Hematopoietic multipotent progenitor cell treated with erythropoietin and hydrocortisone succinate and interleukin-3 and kit ligand, for 17 days (in vitro differentiated cells): ENCODE measurements at places on chromosomes 12 and 14.

GRCh38 chr12:64293654-64294364 lies 71.7 kb upstream of the KICS2 start:
- no peak for DNase-seq

GRCh38 chr12:71551529-71551928 lies 111.9 kb downstream of the LGR5 start:
- no peak for DNase-seq

DNA sequence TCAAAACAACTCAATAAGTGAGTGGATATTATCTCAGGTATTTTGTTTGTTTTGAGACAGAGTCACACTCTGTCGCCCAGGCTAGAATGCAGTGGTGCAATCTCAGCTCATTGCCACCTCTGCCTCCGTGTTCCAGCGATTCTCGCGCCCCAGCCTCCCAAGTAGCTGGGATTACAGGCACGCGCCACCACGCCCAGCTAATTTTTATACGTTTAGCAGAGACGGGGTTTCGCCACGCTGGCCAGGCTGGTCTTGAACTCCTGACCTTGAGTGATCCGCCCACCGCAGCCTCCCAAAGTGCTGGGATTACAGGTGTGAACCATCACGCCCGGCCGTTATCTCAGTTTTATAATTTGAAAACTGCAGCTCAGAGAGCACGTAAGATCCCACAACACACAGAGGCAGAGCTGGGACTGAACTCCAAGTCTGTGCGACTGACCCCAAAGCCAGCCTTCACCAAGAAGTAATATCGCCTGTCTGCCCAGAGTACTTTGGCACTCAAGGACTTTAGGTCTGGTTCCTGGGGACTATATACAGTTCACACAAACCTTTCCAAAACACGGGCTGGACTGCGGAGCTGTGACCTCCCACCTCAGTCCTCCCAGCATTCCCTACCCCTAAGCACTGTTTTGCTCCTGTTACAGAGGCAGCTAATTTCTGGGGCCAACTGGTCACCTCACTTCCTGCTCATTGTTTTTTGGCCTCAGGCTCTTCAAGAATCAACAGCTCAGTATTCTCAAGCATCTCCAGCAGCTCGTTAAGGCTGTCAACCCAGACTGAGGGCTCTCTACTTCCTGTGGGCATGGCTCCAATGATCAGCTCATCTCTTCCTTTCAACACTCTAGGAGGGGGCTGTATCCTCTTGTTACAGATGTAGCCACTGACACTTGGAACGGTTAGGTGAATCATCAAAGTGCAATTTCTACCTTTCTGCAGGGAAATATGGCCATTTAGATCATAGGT lies 22.5 kb downstream of the TESC start:
- DNase-seq = no peak

- no peak for DNase-seq
These were observed 131.3 kb downstream of the SLC25A47 start for GRCh38 chr14:100454437-100454836.

DNA sequence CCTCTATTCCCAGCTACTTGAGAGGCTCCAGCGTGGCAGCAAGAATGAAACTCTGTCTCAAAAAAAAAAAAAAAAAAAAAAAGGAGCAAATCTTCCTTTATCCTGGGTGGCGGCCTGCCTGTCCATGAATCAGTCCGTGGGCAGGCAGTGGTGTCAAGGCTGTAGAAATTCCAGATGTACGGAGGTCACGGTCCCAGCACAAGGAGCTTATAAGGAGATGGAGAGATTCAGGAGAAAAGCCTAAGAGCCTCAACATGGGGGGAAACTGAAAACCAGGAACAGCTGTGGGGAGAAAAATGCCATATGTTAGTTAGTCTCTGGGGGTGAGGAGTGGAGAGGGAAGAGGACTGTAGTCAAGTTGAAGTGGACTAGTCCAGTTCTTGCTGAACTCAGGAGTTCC lies 130.5 kb upstream of the CRY1 start:
- DNase-seq = no peak

DNA sequence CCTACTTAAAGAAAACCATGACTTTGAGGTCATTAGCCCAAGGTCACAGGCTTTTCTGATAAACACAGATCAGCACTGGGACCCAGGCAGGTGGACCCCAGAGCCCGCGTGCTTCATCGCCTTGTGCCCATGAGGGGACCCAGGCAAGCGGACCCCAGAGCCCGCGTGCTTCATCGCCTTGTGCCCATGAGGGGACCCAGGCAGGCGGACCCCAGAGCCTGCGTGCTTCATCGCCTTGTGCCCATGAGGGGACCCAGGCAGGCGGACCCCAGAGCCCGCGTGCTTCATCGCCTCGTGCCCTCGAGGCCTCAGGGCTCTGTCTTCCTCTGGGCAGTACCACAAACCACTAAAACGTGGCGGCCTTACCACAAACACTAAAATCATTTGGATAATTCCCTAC lies 31.7 kb downstream of the STX2 start:
- no peak for DNase-seq

DNA sequence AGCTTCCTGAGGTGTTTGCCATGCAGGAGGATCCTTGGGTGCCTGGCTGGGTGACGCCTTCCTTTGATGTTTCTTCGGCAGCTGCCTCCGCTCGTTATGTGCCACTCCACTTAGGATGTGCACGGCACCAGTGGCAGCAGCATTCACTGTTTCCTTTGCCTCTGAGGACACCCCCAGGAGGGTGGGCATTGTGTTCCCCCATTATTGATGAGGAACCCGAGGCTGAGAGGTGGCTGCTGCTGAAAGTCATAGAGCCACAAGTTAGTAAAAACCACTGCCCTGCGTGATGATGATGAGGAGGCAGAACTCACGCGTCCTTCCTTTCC lies 41.2 kb downstream of the EP400 start:
- no peak for DNase-seq

GRCh38 chr14:23056956-23057756 lies at the start of gene CDH24:
CDH24 (minus strand) TSS chr14:23057520; CDS start chr14:23055733, 1,787 bp downstream.
- peak; percentile 28 for DNase-seq

- no peak for DNase-seq
These were observed 203.1 kb downstream of the KIF21A start for GRCh38 chr12:39239490-39240486.

DNA sequence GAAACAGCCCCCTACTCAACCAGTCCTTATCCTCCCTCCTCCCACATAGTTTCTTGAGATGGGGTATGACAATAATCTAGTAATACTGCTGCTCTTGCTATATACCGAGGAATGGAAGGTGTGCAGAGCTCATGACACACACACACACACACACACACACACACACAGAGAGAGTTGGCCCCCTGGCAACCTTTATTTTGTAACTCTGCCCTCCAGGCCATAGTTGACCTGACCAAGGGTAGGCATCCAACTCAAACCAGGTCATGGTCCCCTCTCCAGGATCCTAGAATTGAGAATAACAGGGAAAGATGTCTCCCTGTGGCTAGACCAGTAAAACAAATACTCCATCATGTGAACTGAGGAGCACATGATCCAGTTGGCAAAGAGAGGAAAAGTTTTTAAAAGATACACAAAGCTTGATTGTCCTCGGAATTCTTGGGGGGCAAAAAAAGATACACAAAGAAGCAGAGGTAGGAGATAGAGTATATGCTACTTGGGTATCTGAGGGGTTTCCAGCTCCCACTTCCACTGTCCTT lies 11.3 kb downstream of the ERO1A start:
- DNase-seq = no peak

- DNase-seq = no peak
These were observed 11.1 kb downstream of the BEST3 start for GRCh38 chr12:69688021-69688420.
